NCI-H69 (cell line): ENCODE measurements at places on chromosomes 7 and 10.

DNA sequence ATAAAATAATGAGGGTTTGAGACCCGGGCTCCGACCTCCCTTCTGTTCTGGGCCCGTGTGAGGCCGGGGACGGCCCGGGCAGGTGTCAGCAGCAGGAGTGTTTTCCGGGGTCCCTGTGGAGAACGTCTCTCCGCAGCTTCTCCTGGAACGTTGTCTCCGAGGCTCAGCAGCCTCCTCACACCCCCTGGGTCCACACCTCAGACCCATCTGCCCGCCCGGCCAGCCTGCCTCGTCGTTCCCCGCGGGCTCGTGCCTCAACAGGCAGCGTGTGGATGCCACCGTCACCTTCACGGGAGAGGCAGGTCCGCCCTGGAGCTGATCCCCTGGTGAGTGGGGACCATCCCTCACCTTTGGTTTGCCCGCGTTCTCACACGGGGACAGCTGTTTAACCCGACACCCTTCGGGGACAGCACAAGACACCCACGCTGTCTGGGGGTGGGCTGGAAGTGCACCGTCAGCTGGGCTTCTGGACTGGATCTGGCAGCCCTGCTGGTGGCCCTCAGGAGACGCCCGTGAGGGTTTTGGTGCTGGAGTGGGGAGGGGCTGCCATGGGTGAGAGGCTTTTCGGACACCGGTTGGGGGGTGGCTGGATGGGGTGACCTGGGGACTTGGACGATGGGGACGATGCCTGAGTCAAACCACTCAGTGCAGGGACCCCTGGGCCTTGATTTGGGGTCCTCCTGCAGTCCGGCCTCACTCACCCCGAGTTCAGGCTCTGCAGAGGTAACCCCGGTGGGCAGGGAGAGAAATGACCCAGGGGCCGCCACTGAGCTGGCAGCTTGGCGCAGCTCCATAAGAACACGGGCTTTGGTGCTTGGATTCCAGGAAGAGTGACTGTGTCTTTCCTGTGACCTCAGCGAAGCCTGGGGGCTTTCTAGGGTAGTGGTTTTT lies 131.7 kb downstream of the DNAJB6 start:
- no peak for DNase-seq

DNA sequence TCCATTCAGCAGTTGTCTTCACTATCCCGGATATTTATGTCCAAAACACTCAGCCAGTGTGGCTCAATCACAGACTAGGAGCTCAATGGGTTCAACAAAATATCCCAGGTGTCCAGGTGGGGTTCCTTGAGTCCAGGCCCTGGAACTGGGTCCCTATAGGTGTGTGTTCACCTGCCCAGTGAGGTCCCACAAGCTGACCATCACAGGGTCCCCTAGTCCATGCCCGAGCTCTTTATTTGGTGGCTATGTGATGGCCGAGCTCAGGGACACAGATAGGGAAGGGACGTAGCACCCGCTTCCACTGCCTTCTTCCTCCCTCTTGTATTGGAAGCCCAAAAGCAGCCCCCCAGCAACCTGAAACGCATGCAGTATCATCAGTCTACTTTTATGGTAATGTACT lies 78.9 kb upstream of the DDC start:
- DNase-seq = no peak

GRCh38 chr7:127895814-127896280 lies 135.4 kb downstream of the LRRC4 start:
- DNase-seq = no peak

- DNase-seq = no peak
Observed at GRCh38 chr10:36802490-36803153, 322.8 kb upstream of the ANKRD30A start.
